ENCODE measurements at places on chromosomes 11 and 22.

- DNase-seq: peak; percentile 45
Measured at GRCh38 chr11:59053387-59053786, 32.7 kb upstream of the GLYATL1B start.

- no peak for DNase-seq
Measured at GRCh38 chr22:46159777-46160176, 9.5 kb downstream of the PPARA start.

DNA sequence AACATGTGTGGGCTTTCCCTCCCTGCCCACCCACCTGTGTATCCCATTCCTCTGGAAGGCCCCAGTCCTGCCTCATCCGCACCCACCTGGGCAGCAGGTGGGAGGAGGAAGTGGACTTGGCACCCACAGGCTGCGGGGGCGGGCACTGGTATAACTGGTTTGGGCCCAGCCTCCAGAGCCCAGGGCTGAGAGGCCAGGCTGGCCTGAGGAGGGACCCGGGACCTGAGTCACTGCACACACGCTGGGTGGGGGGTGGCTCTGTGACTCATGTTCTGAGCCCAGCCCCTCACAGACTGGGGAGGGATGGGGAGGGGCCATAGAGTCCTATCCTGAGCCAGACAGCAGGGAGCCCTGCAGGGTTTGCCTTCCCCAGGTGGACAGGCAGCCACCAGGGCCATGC is 16.7 kb downstream of the PHLDA2 start:
- DNase-seq: peak; percentile 59

- no peak for DNase-seq
Measured at GRCh38 chr11:21520244-21520643, 672.6 kb upstream of the ANO5 start.

GRCh38 chr22:35887296-35887875 is 141.2 kb downstream of the RBFOX2 start:
- no peak for DNase-seq

GRCh38 chr11:41613326-41613725 is 153.9 kb upstream of the LRRC4C start:
- DNase-seq: no peak

DNA sequence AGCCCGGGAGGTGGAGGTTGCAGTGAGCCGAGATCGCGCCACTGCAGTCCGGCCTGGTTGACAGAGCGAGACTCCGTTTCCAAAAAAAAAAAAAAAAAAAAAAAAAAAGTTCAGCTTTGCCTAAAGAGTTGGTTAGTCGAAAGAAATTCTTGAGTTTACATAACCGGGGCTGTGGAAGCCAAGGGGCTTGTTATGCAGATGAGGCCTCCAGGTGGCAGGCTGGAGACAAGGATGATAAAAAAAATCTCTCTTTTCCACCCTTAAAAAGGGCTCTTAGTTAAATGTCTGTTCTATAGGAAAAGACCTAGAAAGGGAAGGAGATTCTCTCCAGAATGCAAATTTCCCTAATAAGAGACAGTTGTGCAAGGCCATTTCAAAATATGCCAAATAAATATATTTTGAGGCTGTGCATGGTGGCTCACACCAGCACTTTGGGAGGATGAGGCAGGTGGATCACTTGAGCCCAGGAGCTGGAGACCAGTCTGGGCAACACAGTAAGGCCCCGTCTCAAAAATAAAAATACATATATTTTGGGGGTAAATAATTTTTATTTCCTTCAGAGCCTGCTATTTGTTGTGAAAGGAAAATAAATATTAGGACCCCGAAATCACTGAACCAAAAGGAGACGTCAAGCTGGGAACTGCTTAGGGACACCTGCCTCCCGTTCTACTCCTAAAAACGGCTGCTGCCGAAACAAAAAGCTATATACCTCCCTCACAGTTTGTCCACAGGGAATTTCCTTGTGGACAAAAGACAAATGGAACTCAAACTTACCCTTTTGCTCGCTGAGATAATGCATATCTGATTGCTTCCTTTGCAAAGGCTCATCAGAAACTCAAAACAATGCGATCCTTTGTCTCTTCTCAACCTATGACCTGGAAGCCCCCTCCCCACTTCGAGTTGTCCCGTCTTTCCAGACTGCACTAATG is 2.4 kb upstream of the IFITM2 start:
- DNase-seq: peak; percentile 44

DNA sequence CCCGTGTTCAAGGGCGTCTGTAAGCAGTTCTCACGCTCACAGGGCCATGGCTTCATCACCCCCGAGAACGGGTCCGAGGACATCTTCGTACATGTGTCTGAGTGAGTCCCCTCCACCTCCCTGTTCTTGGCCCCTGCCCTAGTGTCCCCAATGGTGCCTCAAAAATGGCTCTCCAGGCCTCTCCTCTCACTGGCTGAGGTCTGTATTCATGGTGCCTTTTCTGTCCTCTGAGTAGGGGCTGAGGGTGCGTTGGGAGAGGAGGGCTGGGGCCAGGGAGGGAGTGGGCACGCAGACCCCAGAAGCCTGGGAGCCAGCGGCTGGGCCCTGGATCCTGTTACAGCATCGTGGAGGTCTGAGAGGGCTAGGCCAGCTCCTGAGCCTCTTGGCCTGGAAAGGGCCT is 12.9 kb downstream of the CSDC2 start:
- DNase-seq: no peak

DNA sequence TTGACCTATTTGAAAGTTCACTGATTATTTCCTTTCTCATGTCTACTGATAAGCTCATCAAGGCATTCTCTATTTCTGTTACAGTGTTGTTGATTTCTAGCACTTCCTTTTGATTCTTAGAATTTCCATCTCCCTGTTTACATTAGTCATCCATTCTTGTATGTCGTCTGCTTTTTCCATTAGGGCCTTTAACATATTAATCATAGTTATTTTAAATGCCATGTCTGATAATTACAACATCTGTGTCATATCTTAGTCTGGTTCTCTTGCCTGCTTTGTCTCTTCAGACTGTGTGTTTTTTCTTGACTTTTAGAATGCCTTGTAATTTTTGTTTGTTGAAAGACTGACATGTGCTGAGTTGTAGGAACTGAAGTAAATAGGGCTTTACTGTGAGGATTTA is 602.1 kb downstream of the SOX6 start:
- no peak for DNase-seq

DNA sequence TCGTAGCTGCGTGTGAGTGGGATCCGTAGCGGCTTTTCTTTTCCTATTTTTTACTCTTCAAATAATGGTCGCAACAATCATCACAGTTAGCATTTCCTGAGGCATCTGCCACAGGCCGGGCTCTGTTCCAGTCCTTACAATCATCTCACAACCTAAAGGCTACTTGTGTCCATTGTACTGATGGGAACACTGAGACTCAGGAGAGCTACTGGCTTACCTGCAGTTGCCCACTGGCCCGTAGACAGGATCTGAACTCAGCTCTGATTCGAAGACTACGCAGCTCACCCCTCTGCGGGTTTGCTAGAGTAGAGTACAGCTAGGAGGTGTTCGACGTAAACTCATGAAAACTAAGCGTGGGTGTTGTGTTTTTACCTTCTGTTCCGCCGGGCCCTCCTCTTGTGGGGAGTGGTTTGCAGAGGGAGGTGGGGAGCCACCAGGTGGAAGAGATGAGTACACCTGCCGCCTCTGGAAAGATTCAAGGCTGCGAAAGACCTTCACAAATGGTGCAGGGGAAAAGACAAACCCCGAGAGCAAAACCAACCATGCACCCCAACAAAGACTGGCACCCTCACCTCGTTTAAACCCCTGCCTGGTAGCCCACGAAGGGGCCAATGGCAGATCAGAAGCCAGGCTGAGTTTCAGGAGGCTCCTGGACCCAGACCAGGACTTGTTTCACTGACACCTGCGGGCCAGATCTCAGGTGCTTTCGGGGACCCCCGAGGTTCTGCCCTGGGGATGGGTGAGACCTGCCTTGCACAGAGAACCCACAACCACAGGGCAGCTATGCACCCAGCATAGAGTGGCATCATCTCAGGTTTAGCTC is 18.3 kb upstream of the RFPL3 start:
- DNase-seq: no peak

- no peak for DNase-seq
Measured at GRCh38 chr11:11604370-11604990, 17.3 kb downstream of the GALNT18 start.

DNA sequence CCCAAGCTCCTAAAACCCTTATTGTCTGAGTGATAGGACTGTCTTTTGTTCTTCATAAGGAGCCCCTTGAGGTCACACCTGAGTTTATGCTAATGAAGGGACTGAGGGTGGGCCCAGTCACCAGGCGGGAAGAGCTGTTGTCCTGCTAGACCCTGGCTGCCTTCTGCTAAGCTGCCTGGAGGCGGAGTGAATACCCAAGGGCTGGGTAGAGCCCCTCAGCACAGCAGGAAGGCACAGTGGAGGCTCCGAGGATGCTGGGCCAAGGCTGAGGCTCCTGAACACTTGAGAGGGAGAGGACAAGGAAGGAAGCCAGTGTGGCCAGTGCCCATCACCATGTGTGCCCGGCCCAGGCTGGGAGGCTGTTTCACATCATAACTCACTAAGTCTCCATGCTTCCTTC is 4.8 kb upstream of the PHF21B start:
- DNase-seq: no peak

DNA sequence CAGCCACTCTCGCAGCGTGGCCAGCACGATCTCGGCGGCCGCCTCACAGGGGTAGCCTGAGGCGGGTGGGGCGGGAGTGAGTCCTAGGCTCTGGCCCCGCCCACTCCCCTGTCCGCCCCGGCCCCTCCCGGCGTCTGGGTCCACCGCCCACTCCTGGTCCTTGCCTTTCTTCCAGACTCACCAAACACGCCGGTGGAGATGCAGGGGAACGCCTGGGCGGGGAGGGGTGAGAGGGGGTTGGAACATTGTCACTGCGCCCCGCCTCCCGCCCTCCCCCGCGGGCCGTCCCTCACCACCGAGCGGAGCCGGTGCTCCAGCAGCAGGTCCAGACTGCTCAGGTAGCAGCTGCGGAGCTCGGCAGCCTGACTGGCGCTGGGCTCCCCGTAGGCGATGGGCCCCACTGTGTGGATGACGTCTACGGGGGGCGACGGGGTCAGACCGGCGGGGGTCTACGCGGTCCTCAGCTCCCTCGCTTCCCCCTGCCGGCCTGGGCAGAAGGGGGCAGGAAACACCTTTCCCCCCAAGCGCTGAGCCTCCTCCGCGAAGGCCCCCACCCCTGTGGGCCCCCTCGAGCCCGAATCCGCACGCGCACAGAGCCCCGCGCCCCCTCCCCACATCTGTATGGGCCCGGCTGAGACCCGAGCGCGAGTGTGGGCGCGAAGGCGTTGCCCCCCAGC is 13.2 kb downstream of the OTUB1 start:
- peak; percentile 25 for DNase-seq
